Esophagus squamous epithelium (tissue), 5 donors: ENCODE measurements at places on chromosomes 2 and 18.
A peak's percentile ranks its signal among the peaks of the same experiment; 100 is the strongest.

DNA sequence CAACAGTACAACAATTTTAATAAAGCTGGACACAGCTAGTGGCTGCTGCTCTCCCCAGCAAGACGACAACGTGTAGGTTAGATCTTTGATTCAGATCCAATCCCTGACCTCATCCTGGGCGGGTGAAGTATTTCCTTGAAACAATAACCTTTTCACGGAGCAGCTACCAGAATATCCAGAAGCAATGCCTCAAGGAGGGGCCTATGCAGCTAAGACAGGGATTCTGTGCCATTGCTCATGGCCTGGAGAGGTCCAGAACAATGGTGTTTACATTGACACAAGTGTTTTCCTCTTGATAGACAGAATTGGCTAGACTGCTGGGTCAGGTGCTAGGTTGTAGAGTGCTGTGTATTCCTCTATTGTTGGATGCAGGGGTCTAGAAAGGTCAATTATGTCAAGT is 520.1 kb downstream of the BCL11A start:
- DNase-seq: no peak

DNA sequence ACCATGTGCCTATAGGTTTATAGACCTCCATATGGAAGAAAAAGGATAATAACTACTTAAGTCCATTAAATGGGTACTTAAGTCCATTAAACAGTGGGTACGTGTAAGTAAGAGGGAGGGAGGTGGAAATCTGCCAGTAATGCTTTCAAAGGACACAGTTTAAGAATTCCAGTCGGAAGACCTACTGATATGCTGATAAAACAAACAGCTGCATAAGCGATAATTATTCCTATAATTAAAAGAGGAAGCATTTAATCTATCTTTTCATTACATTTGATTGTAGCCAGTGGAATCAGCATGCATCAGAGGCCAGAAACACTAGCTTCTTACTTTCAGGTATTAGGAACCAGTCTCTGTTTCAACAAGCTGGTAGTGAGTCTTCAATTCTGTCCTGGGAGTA is 96.4 kb upstream of the DDX18 start:
- no peak for DNase-seq

GRCh38 chr18:48670751-48671560 is 132.1 kb downstream of the CTIF start:
- DNase-seq: no peak

GRCh38 chr2:217989221-217989948 is 13.4 kb downstream of the TNS1 start:
- DNase-seq: no peak

DNA sequence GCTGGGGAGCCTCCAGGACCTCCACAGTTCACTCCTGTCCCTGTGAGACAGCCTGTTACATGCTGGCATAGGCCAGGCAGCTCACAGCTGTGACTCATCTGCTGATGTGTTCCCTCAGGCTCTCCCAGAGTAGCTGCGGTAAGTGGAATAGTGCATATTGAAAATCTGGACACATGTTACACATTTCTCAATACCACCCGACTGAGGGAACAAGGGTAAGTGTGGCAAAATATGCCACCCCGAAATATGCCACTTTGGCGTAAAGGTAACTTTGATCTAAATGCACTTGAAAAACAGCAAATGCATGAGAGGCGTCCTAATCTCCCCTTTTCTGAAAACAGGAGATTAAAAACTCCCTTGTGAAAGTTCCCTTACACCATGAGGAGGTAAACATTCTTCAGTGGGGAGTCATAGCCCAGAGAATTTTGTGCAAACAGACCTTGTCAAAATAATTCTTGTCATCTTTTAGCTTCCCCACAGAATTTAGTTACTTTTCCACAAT is 557.9 kb downstream of the CCDC85A start:
- no peak for DNase-seq

GRCh38 chr2:134119713-134120405 is 134.0 kb upstream of the MGAT5 start:
- DNase-seq: peak; percentile 37
